ENCODE measurements at places on chromosomes 7 and 10.

DNA sequence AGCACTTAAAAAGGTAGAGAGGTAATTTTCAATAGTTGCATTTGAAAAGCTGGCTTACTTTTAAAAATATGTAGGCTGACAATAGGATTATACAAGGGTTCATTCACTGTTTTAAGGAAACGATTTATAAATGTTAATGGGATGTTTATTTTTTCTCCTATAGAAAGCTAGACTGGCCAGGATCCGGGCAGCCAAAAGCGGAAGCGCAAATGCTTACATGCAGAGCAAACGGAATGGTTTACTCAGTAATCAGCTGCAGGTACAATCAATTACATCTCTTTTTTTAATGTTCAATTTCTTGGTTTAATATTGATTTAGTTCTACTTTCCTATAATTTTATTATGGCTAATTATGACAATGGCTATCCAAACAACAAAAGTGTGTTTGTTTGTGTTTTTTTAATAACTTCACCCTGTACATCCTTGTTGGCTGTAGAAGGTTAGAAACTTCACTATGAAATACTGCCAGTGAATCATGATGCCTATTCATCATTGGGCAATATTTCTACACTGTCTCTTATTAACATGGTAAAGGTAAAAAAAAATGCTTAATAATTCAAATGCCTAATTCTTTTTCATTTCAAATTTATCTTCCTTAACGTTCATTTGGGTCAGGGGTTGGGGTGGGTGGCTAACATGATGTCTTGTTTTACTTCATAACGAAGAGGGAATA lies 116.4 kb downstream of the TSPAN12 start:
- no peak for DNase-seq

DNA sequence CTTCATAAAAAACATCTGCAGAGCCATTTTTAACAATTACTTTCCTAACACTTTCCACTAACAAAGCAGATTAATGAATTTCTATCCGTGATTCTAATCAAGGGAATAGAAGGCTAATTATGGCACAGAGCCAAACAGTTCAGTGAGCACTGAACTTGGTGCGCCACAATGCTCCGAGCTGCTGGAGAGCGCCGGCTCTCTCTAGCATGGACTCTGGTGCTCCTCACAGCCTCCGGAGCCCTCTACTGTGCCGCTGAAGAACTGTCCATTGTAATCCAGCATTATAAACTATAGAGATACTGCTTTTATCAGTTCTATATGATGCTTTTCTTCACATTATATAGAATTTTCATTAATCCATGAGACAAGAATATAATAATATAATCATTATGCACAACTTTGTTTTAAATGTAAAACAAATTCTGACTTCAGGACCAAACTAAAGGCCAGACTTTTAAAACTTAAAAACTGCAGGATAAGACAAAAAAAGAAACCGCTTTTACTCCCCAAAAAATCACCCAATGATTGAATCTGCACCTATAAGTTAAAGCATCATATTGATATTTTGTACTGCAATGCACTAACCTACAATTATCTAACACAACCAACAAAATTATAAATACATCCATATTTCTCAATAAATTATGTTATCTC lies 123.6 kb downstream of the RNF32 start:
- DNase-seq = no peak

DNA sequence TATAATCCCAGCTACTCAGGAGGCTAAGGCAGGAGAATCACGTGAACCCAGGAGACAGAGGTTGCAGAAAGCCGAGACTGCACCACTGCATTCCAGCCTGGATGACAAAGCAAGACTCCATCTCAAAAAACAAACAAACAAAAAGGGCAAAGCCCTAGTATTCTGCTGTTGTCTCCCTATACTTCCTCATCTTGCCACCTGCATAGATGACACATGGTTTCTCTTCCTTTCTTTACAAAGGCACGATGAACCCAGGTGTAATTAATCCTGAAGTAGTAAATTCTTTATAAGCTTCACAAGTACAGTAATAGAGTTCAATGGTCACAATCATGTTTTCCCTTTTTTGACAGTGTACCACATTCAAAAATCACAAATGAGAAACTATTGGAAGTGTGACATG lies 9.8 kb upstream of the ZNF727 start:
- DNase-seq = no peak

- no peak for DNase-seq
Observed at GRCh38 chr7:112414855-112415490, 35.3 kb upstream of the IFRD1 start.

- no peak for DNase-seq
Observed at GRCh38 chr7:129144834-129145668, 544 bp downstream of the TSPAN33 start.

GRCh38 chr10:77774940-77775391 lies 137.4 kb upstream of the KCNMA1 start:
- DNase-seq = no peak

DNA sequence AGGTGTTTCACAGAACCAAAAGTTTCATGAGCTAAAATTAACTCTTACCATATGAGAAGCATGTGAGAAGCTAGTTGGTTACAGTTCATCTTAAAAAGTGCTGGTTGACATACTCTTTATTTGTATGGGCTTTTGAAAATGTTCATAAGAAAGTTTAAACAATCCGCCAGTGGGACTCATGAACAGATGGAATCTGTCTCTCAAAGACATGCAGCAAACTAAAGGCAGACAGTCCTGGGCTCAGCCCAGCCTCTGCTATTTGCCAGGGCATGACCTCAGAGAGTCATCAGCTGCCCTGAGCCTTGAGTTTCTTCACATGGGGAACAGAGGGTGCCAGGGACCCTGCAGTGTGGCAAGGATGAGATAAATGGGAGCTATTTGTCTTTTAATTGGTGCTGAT lies 3.2 kb downstream of the PYROXD2 start:
- no peak for DNase-seq

GRCh38 chr10:114925587-114926586 lies 12.1 kb upstream of the TRUB1 start:
- DNase-seq = no peak

GRCh38 chr10:77841711-77842375 lies 84.7 kb downstream of the DLG5 start:
- DNase-seq = no peak

DNA sequence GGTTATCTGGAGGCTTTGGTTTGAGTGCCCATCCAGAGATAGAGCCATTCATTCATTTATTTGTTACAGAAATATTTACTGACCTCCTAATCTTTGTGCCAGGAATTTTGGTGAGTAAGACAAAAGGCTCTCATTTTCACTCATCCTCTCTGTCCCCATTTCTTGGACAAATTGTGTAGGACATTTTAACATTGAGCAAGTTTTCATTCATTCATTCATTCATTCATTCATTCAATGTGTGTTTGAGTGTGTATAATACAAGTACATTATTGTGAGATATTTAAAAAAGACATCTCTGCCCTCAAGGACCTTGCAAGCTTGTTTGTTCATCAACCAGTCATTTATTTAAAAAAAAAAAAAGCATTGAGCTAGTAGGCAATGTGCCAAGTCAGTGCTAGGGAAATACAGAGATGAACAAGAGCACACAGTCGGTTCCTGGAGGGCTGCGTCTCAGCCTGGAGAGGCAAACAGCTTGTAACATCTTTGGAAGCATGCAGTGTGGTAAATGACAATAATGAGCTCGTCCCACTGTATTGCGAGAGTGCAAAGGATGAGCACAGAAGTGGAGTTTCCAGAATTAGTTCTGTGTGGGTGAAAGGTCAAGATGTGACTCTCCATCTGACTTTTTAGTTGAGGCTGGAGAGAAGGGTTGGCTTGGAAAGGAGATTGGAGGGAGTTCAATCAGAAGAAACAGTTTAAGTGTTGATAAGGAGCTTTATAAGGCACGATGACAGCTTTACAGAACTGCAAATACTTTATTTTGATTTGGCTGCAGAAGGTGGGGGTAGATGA lies 50.5 kb upstream of the HBP1 start:
- no peak for DNase-seq

DNA sequence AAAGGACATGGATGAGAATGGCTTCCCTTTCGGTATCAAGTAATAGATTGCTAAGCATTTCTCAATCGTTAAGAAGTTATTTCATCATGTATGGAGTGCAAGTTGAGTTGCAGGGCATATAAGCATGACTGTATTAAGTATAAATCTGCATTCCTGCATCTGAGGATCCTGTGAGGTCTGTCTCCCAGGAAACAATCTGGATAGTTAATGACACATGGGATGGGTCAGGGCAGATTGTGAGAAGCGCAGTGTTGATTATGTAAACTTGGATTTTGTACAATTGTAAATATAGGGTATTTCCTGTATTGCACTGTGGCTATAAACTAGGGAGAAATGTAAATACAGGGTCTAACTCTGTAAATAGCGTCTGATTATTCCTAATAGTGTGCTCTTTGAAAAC lies 102.6 kb downstream of the PLXDC2 start:
- no peak for DNase-seq

DNA sequence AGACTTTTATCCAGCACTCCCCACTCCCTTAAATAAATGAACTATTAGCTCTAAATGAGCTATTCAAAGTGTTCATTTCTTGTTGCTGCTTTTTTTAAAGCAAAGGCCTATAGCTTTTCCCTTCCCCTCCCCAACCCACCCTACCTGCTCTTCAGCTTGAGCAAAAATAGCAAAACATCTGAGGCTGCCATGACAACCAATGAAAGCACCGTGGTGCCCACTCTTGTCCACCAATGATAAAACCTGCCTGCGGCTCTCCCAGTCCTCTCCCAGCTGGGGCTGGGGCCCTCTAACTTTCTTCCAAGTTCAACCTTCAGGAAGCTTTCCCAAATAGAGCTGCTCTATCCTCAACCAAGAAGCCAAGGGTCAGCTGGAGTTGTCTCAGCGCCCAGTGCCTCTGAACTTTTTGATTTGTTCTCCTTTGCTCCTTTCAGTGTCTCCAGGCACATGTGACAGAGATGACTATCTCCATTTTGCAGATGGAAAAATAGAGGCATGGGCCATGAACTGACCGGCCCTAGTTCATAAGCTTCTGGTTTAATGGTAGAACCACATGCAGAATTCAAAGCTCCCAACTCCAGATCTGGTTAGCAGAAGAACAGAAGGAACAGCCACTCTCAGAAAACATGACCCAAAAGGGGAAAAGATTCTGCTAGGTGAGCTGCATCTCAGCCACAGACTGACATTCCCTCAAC lies 47.7 kb downstream of the PIK3AP1 start:
- DNase-seq = no peak

DNA sequence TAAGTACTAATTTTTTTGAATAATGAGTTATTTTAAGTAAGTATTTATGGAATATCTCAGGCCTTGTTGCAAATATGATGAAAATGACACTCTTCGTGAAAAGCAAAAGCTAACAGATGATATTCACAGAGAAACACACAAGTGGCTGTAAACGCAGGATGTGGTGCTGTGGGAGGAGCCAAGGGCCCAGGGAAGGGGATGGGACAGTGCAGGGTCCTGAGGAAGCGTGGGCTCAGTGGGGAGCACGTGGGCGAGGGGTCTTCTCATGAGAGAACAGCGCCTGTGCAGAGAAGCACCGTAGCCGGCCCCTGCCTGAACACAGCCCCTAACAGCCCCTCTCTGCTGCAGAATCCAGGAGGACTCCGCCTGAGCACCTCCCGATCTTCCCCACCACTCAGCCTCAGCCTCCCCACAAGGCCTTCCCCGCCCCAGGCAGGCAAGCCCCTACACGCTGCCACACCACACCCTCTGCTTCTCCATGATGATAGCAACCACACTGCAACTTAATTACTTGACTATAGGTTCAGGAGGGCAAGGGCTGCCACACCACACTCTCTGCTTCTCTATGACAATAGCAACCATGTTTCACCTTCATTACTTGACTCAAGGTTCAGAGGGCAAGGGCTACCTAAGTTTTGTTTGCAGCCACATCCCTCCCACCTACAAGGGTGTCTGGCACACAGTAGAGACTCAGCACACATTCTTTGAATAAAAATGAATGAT lies 152.6 kb upstream of the RNF32 start:
- no peak for DNase-seq

GRCh38 chr7:77308792-77309191 lies 107.4 kb downstream of the GSAP start:
- no peak for DNase-seq

GRCh38 chr7:148953676-148954075 lies 69.6 kb upstream of the EZH2 start:
- no peak for DNase-seq

DNA sequence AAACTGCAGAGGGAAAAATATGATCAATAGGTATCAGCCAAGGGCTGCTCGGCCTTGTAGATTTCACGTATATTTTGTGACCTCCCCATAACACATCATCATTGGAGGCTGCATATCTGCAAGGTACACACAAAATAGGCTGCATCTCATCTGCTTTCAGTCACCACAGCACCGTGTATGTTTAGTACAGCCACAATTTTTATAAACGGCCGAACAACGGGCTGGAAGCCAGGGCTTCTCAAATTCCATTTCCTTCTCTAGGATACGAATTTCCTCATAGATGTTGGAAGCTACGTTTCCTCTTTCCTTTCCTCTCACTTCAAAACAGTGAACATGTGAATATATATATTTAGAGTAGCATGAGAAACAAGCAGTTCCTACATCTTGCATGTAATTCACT lies 20.2 kb upstream of the FOXK1 start:
- DNase-seq = no peak

GRCh38 chr10:118775478-118775877 lies 20.7 kb upstream of the CACUL1 start:
- no peak for DNase-seq

- no peak for DNase-seq
Observed at GRCh38 chr10:60352105-60352504, 37.6 kb downstream of the ANK3 start.

GRCh38 chr10:16384021-16384420 lies 52.8 kb upstream of the PTER start:
- no peak for DNase-seq

DNA sequence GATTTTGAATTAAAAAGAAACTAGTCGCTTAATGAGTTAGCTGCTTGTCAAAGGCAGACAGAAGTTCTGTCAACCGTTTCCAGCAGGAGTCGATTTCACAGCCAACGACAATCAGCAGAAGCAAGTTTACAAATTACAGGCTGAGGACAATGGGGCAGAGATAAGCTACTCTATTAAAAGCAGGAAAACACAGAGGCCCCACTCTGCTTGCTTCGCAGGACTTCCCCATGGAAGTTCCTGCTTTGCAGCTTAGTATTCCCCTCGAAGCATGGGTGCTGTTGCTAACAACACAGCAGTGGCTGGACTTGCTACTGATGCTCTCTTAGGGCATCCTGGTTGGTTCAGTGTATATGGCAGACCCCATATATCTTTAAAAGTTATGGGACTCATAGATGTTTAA lies 50.8 kb upstream of the KLF6 start:
- no peak for DNase-seq

DNA sequence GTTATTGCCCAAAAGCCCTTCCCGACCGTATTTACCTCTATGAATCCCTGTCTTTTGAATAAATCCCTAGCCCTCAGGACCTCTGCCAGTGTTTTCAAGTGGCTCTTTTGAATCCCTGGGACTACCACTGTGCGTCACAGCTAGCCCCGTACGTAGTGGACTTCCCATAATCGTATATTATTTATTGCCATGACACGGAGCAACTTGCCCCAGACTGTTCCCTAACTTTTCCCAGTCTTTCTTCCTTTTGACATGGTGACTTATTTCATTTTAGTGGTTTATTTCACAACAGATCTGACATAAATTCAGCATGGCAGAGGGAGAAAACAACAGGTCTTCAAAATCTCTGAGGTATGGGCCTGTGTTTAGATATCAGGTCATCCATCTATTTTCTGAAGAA lies 318.6 kb upstream of the KLF6 start:
- DNase-seq = no peak

GRCh38 chr7:115356139-115356746 lies 434.3 kb downstream of the MDFIC start:
- DNase-seq = no peak

GRCh38 chr10:79178614-79179163 lies 109.9 kb downstream of the ZMIZ1 start:
- no peak for DNase-seq

GRCh38 chr7:121083138-121083789 lies 94.8 kb downstream of the CPED1 start:
- DNase-seq = no peak
